ENCODE measurements at places on chromosomes 12 and 14.
A peak's percentile ranks its signal among the peaks of the same experiment; 100 is the strongest.

GRCh38 chr12:14902465-14902864, 16.8 kb upstream of the MGP start:
- H3K4me3 ChIP-seq, result no peak overlapping the region
- no peak for DNase-seq
- H3K4me1 ChIP-seq, result peaks cover 4% of the 10 kb centered on the region
- no peaks in the 10 kb centered on the region for H3K27me3 ChIP-seq
- no peak overlapping the region for H3K27ac ChIP-seq

GRCh38 chr12:42299392-42300308, 26.2 kb downstream of the ZCRB1 start:
- H3K36me3 ChIP-seq, result no peaks in the 10 kb centered on the region
- H3K4me3 ChIP-seq, result no peak overlapping the region
- H3K27me3 ChIP-seq, result no peaks in the 10 kb centered on the region

DNA sequence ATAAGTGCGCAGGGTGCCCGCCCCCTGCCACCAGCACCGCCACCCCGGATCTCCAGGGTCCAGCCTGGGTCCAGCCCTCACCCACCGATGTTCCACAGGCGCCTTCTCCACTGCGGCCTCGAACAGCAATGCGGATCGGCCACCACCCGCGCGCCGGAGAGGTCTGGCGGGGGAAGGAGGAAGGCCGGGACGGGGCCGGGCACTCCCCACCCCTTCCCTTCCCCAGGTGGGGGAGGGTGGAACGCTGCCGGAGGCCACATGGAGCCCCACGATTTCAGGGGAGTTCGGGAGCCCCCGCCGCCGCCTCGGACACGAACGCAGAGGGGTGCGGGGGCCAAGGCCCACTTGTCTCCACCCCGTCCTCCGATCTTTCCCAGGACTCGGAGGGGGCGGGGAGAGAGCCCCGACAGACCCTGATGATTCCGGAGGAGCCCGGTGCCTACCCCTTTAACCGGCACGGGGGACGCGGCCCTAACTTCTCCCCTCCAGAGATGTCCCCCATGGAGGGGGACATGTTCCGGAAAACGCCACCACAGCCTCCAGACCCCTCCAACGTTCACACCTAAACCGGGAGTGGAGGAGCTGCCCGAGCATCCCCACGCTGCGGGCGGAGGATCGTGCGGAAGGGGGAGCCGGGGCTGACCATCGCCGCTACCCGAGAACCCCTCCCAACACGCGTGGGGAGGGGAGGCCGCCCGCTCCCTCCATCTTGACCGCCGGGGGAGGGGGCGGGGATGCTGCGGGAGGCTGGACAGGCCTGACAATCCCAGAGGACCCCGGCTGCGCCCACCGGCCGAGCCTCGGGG, 1.1 kb downstream of the ATXN2 start:
- H3K4me3 ChIP-seq, result peak overlapping the region; percentile 92
- H3K4me1 ChIP-seq, result peaks cover 24% of the 10 kb centered on the region
- no peaks in the 10 kb centered on the region for H3K27me3 ChIP-seq
- H3K36me3 ChIP-seq, result no peaks in the 10 kb centered on the region
- peak; percentile 39 for DNase-seq

DNA sequence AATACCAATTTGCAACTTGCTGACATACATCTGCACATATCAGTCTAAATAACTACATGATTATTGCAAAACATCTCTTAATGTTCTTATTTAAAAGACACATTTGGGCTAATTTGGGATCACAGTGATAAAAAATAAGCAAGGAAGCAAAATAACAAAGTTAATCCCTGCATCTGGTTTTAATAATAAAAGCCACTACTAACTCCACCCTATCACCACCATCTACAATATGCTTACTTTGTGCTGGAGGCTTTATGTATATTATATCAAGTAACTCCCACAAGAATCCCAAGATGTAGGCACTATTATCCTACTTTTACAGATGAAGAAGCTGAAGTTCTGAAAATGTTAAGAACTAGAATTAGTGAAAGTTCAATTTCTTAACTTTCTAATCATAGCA, 45.7 kb downstream of the TAOK3 start:
- H3K4me1 ChIP-seq, result peaks cover 28% of the 10 kb centered on the region
- no peaks in the 10 kb centered on the region for H3K27me3 ChIP-seq
- no peak overlapping the region for H3K4me3 ChIP-seq
- no peak for DNase-seq

DNA sequence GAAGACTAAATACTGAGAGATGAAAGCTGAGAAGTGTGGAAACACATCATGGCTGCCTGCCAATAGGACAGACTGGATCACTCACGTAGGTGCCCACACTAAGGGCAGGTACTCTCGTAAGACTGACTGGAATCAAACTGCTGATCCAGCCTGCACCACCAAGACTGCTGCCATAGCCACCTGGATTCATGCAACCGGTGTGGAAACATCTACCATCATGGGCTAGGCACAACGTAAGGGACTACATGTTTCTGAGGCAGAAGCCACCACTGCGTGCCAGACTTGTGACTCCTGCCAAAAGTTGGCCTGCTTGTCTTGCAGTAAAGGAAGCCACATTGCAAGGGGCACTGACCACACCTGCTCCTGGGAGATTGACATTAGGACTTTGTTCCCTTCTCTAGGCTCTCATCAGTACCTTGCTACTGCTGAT, 3.8 kb downstream of the POMT2 start:
- peaks cover 7% of the 10 kb centered on the region for H3K4me1 ChIP-seq
- no peak overlapping the region for H3K27ac ChIP-seq
- no peaks in the 10 kb centered on the region for H3K36me3 ChIP-seq
- H3K4me3 ChIP-seq, result no peak overlapping the region
- no peak for DNase-seq
